ENCODE measurements at places on chromosomes 1 and 21.
A peak's percentile ranks its signal among the peaks of the same experiment; 100 is the strongest.

DNA sequence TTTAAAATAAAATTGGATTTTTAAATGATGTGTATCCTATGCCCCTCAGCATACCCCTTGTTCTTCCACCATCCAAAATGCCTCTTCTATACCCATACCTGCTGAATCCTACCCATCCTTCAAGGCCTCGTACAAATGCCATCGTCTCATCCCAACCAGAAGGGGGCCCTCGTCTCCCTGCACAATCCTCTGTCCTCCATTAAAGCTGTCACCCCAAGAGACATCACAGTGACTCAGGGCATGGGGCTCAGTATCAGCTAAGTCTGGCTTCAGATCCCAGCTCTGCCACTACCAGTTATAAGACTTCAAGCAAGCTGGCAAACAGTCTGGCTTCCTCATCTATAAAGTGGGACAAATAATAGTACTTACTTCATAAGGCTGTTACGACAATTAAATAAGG lies 23.8 kb downstream of the IGFN1 start:
- no peak for DNase-seq

DNA sequence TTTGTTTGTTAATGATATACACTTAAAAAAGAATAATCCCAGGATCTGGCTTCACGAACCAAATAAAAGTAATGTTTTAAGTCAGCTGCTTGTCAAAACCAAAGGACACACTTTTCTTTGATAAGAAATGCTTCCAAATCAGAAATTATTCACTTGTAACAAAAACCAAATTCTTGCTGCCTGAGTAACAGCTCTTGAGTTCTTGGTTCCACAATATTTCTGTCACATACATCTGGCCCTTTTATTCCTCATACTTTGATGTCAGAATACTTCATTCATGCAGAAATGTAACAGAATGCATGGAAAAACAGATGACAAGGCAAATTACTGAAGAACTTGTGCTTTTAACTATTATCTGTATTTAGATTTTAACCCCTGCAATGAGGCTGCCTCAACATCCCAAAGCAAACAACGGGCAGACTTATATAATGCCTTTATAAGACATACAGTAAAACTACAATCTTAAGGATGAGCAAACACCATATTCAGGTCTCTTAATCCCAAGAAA lies 1.5 kb downstream of the VAMP4 start:
- DNase-seq, result peak; percentile 42

DNA sequence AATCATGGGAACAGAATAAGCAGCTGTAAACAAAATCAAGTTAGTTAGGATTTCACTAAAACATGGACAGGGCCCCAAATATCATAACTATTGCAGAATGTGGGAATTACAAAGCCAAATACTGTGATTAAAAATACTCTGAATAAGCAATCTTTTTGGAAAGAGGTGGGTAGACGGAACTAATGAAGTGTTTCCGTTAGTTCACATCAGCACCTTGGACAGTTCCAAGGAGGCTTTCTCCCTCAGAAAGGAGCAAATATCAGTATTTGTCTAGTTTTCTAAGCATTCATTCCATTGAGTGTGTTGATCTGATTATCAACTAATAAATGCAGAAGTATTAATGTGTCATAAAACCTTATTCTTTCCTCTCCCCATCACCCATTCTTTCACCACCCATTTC lies 97.4 kb downstream of the FAM78B start:
- no peak for DNase-seq

DNA sequence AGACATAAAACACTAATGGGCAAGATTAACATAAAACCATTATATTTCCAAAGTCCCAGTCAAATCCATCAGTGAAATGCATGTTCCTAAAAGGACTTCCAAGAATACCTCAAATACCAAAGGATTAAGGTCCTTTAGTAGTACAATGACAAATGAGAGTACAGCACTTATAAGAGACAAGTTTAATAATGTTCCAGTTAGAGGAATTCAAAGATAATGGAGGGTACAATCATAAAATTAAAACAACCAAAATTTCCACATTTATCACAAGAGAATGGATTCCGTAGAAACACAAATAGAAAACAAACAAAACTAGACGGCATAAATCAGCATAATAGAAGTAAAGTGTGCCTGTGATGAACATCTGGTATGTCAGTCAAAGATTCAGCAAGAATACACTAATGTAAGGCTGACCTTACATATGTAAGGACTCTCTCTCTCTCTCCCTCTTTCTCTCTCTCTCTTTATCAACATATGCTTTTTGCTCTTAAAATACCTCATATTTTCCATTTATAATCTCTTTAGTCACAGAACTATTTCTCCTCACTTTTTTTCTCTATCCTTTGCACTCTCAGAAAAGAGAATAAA lies 32.8 kb upstream of the C1orf53 start:
- no peak for DNase-seq

- no peak for DNase-seq
Measured at GRCh38 chr1:118177998-118178397, 7.0 kb downstream of the SPAG17 start.

- DNase-seq, result no peak
Measured at GRCh38 chr1:59845091-59845490, 30.3 kb downstream of the HOOK1 start.

DNA sequence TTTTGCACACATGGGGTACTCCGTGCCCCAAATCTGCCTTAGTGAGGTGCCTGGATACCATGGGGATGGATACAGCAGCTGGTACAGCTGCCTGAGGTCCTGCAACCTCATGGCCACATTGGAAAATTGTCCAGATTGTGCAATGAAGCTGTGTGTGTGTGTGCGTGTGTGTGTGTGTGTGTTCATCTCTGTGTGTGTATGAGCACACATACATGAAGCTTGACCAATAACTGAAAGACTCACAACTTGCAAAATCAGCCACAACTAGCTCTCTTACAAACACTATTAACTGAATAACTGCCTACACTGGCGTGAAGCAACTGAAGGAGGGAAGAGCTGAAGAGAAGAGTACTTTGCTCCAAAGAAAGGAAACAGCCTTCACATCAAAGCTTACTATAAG lies 78.1 kb downstream of the ERG start:
- DNase-seq, result no peak

All from iris pigment epithelial cell (primary cell).